Activated T-helper 1 cell treated with Interleukin-2 at 50 U/mL for 16 hours (primary cell): ENCODE measurements at places on chromosomes 4 and X.

DNA sequence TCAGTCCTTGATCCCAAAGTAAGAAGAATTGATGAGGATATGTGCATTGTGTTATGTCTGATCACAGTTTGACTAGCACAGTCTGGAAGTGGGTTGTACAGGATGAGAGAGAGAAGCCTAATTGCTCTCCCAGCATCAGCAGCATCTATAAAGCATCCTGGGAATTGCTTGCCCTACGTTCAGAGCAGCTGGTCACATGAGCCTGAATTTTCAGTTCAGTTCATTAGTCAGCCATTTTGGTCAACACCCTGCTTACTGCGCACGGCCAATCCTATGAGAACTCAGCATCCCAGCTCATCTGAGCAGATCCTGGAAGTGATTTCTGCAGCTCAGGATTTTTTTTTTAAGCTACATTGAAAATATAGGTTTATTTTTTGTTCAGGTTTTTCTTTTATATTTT lies at the start of gene RUFY3:
RUFY3 (plus strand) TSS at position 218 of the 400 bp plus-strand sequence. CDS start 610 bp downstream, outside the sequence.
- no peak for DNase-seq

DNA sequence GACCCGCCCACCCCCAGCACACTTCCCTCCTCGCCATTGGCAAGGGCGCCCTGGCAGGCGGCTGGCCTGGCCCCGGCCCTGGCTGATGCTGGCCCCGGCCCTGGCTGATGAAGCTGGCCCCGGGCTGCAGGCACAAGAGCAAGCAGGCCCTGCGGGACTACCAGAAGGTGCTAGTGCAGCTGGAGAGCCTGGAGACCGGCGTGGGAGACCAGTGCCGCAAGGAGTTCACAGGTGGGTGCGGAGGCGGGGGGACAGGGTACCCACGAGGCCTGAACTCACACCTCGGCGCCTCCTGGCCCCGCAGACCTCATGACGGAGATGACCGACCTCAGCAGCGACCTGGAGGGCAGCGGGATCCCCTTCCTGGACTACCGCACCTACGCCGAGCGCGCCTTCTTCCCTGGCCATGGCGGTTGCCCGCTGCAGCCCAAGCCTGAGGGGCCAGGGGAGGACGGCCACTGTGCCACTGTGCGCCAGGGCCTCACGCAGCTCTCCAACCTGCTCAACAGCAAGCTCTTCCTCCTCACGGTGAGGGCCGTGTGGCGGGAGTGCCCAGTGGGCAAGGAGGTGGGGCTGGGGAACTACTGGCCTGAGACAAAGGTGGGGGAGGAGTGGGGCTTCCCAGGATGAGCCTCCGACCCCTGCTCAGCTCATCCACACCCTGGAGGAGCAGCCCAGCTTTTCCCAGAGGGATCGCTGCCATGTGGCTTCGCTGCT lies 6.1 kb upstream of the SRPK3 start:
- no peak for DNase-seq

DNA sequence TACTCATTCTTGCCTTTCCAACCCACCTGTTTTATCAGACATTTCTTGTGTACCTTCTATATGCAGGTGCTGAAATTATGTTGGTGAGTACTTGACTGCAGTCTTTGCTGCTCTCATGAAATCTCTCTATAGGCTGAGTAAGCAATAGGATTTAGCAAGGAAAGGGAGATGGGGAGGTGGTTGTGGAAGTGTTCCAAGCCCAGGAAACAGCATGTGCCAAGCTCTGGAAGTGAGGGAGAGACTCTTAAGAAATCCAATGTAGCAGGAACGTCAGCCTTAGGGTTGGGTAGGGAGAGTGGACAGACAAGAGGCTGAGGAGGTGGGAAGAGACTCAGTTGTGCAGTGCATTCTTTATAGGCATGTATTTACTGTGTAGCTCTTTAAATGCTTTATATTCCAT lies 5.6 kb downstream of the SEPTIN11 start:
- DNase-seq: no peak

- no peak for DNase-seq
Measured at GRCh38 chrX:50747471-50747900, 66.5 kb downstream of the SHROOM4 start.

GRCh38 chr4:16259889-16260246 lies 33.6 kb upstream of the TAPT1 start:
- DNase-seq: no peak

DNA sequence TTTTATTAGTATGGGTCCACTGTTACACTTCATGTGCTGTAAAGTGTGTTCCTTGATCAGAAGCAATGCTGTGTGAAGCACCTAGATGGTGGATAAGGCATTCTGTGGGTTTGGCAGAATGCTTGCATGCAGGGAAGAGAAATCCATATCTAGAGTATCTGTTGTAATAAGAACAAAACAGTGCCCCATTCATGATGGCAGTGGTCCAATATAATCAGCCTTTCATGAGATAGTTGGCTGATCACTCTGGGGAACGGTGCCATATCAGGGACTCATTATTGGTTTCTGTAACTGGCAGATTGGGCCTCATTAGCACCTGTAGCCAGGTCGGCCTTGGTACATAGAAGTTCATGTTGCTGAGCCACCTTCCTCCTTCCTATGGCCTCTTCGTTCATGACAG lies 28.7 kb downstream of the STIM2 start:
- DNase-seq: no peak

- DNase-seq: no peak
Measured at GRCh38 chr4:172666711-172667368, 501.8 kb upstream of the GALNT7 start.

- DNase-seq: no peak
Measured at GRCh38 chrX:53685711-53686110, 808 bp downstream of the HUWE1 start.

DNA sequence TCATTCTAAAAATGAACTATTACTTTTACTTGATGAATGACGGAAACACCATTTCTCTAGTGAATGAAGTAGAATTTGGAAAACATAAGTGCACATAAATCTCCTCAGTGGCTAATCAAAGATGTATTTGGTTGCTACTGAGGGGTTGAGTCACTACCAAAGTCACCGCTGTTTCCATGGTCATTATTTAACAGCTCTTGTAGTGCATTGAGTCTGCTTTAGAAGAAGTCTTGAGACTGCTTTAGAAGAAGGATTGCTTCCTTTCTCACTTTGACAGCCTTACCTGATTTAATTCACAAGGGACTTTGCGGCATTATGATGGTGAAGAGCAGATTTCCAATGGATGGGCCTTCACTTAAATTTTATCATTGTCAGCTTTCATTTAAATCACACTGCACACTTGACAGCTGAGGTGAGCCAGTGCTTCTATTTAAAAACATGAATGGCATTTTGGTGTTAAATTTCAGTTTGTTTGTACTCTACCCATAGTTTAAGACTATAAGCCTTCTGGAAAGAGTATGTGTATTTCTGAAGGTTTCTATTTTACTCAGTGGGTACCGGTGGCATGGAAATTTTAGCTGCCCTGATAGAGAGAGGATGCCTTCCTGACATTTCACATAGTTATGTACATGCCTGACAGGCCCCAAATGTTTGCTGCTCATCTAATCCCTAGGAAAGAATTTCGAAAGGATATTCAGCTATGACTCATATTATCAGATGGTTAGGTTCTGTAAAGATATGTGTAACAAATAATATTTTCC lies 9.5 kb downstream of the ASB5 start:
- DNase-seq: no peak

- DNase-seq: no peak
Measured at GRCh38 chrX:124960454-124960853, 359.2 kb upstream of the TEX13C start.

GRCh38 chr4:41050880-41051775 lies 163.2 kb downstream of the APBB2 start:
- no peak for DNase-seq

GRCh38 chrX:68596871-68597270 lies 50.6 kb upstream of the STARD8 start:
- DNase-seq: no peak

DNA sequence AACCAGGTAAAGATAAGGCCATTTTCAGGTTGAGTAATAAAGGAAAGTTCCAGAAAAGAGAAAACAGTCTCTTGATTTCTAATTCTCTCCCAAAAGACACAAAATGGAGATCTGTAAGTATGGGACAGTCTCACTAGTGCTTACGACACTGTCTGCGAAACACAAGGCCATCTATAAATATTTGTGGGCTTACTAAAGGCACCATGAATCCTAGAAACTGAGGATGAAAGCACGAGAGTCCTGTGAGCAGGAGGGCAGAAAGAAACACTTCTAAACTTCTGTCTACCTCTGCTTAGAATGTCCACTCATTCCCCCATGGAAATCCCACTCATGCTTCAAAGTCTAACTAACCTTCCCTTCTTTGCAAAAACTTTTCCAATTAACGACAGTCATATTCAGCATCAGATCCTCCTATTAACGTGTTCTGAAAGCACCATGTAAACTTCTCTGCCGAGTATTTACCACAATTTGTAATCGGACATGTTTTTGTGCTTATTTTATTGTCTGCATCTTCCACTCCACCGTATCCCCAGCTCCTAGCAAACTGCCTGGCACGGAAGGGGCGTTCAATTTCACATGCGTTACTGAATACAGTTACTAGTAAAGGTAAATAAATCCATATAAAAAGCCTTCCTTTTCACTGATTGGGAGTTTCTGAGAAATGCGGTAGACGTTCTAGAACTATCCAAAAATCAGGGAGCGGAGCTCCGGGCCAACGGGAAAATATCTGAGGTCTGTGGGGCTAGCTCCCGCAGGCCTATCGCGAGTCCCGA lies 665 bp downstream of the PSMD10 start:
- DNase-seq: no peak

DNA sequence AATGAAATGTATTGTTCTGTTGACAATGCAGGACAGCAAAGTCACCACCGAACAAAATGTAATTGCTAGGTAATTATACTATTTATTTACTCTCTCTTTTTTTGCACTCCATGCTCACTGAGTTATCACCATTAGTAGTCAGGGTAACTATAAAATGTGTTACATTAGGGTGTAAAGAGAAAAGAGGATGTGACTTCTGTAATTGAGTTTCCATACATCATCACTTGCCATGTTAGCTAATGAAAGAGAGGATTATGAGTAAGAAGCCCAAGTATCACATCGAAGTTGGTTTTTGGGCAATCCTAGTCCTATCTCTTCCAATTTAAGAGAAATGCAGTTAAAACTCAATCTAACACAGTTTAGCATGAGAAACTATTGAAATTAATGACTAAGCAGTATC lies 7.6 kb downstream of the ZXDA start:
- DNase-seq: no peak

DNA sequence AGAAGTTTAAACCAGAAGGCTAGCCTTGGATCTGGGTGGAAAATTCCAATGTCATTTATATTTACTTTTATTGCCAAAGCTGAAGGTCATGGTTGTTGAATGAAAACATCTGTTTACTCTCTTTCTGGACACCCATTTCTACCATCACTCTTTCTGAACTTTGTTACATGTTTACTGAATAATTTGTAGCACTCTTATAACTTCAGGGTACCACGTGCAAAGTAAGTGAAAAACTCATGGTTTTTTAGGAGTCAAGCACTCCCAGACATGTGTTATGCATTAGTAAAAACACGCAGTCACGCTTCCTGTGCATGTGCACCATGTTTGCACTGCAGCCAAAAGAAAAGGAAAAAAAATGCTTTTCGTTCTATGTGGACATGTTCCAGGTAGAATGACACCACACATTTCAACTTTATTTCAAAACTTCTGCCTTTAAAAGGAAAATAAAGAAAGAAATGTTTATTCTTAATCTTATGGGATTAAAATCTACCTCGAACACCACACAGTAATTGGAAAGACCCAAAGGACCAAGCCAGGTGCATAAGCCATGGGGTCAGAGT lies 31.4 kb upstream of the ADH1C start:
- no peak for DNase-seq

DNA sequence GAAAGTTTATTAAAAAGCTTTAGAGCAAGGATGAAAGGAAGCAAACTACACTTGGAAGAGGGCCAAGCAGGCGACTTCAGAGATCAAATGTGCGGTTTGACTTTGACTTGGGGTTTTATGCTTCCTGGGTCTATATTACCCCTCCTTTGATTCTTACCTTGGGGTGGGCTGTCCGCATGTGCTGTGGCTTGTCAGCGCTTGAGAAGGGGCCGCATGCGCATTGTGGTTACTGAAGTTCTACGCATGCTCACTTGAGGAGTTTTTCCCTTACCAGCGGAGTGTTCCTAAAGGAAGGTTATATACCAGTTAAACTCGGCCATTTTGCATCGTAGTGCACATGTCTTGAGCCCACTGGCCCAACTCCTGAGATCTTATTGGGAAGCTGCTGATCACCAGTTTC lies 9.9 kb downstream of the ZNF157 start:
- peak; percentile 49 for DNase-seq

DNA sequence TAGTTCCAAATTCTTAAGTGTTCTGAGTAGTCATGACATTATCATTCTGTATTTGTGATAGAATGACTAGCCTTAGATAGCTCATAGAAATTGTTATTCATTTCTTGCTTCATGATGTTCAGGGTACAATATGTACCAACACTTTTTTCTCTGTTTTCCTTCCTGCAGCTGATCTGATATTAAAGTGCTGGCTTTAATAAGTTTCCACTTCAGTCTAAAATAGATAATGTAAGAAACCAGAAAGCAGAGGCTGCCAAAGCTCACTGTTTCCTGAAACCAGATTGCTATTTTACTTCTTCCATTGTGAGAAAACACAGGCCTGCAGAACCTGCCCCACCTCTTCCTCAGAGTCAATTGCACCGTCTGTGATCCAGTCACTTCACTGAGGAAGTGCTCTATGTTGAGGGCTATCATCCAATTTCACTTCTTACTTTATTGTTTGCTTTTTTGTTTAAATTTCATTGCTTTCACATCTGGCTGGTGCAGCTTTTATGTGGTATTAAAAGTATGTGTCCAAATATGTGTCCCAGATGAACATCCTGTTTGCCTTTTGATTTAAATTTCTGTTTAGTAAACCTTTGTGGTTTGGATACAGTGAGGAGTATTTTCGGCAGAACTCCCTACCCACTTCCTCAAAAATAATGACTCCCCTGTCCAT lies 652.1 kb downstream of the ANKRD50 start:
- DNase-seq: no peak
